Smooth muscle cell of the pulmonary artery (primary cell): ENCODE measurements at places on chromosomes 2 and 18. TPM values are rescaled to one million over a fixed set of nuclear protein-coding genes. Genes with fewer than 3 reads are reported as not detected.

The CFAP221 gene
- total RNA-seq: 0.07 and 0.13 TPM in 2 replicates

The DCDC2C gene
- not detected in 2 replicates for total RNA-seq

The LOXHD1 gene
- not detected in 2 replicates for total RNA-seq

The NTSR2 gene
- total RNA-seq: not detected in 2 replicates

The TCF23 gene
- total RNA-seq: not detected in 2 replicates

The MC5R gene
- total RNA-seq: not detected in 2 replicates

The GALNT13 gene
- total RNA-seq: 0.20 and 1.5 TPM in 2 replicates

The CYP27A1 gene
- 6.8 and 13.7 TPM in 2 replicates for total RNA-seq

The LRP2 gene
- not detected in 2 replicates for total RNA-seq

The CCDC85A gene
- 0.13 and 1.6 TPM in 2 replicates for total RNA-seq

The XDH gene
- total RNA-seq: 0.07 and 2.7 TPM in 2 replicates

The PLEKHM3 gene
- total RNA-seq: 13.5 and 18.1 TPM in 2 replicates

The FN1 gene
- total RNA-seq: 31,457 and 31,461 TPM in 2 replicates

The MAIP1 gene
- total RNA-seq: 19.8 and 20.3 TPM in 2 replicates

The SCN7A gene
- under 0.01 TPM in 1 of 2 replicates, not detected in the other for total RNA-seq

The GORASP2 gene
- total RNA-seq: 34.5 and 37.1 TPM in 2 replicates

The NT5C1B gene
- not detected in 2 replicates for total RNA-seq

The GALNT14 gene
- 0.52 and 5.3 TPM in 2 replicates for total RNA-seq

The ADRA2B gene
- total RNA-seq: 0.33 and 14.9 TPM in 2 replicates

The DHRS9 gene
- total RNA-seq: 0.98 and 2.7 TPM in 2 replicates

The CIDEA gene
- 0.13 TPM in 1 of 2 replicates, not detected in the other for total RNA-seq

The TRIM54 gene
- total RNA-seq: 0.10 TPM in 1 of 2 replicates, not detected in the other

The PLEKHH2 gene
- 1.7 and 8.9 TPM in 2 replicates for total RNA-seq

The PFN4 gene
- total RNA-seq: 0.17 and 0.39 TPM in 2 replicates

The ITGA4 gene
- total RNA-seq: 21.4 and 53.7 TPM in 2 replicates

The SCN2A gene
- 1.8 and 2.7 TPM in 2 replicates for total RNA-seq

The SAG gene
- not detected in 2 replicates for total RNA-seq

The KCNS3 gene
- 0.78 and 2.6 TPM in 2 replicates for total RNA-seq

The MRO gene
- total RNA-seq: 0.07 and 0.20 TPM in 2 replicates

The PROKR1 gene
- not detected in 2 replicates for total RNA-seq

The SCYGR4 gene
- not detected in 2 replicates for total RNA-seq

The CAPN13 gene
- not detected in 2 replicates for total RNA-seq

The DYNAP gene
- total RNA-seq: not detected in 2 replicates
